Suprapubic skin (tissue), 4 donors: ENCODE measurements at places on chromosomes 13 and 19. TPM values are rescaled to one million over a fixed set of nuclear protein-coding genes. Genes with fewer than 3 reads are reported as not detected.

Gene FCER2
- total RNA-seq, result not detected

Gene KLK4
- total RNA-seq, result not detected

Gene CEACAM4
- total RNA-seq, result not detected

Gene FPR1
- 1.7 TPM for total RNA-seq

Gene CACNG6
- not detected for total RNA-seq

Gene CYP2S1
- 1.8 TPM for total RNA-seq

Gene GJA3
- 0.30 TPM for total RNA-seq

Gene PTH2
- not detected for total RNA-seq

Gene RXFP2
- not detected for total RNA-seq

Gene ZNF841
- 21.7 TPM for total RNA-seq

Gene KXD1
- total RNA-seq, result 107 TPM

Gene OR7D2
- total RNA-seq, result not detected

Gene VSTM2B
- not detected for total RNA-seq

Gene ZNF222
- 3.4 TPM for total RNA-seq

Gene NUMBL
- total RNA-seq, result 27.7 TPM

Gene GNG7
- 2.1 TPM for total RNA-seq

Gene RGS9BP
- total RNA-seq, result 1.7 TPM

Gene LILRB2
- total RNA-seq, result 0.64 TPM

Gene SMIM44
- total RNA-seq, result not detected

Gene RFPL4A
- total RNA-seq, result not detected

Gene TYROBP
- total RNA-seq, result 14.8 TPM

Gene MIER2
- total RNA-seq, result 49.5 TPM

Gene ADGRE3
- total RNA-seq, result not detected

Gene CLDND2
- not detected for total RNA-seq

Gene ZNF415
- total RNA-seq, result 4.8 TPM

Gene IGFL2
- total RNA-seq, result 16.3 TPM

Gene ZNF121
- total RNA-seq, result 35.9 TPM

Gene ZNF490
- total RNA-seq, result 7.6 TPM

Gene NRTN
- 3.7 TPM for total RNA-seq
